AG04449 (cell line): ENCODE measurements at places on chromosomes 16 and 17.

GRCh38 chr16:85357924-85358505, 245.7 kb upstream of the CIBAR2 start:
- no peak for DNase-seq

DNA sequence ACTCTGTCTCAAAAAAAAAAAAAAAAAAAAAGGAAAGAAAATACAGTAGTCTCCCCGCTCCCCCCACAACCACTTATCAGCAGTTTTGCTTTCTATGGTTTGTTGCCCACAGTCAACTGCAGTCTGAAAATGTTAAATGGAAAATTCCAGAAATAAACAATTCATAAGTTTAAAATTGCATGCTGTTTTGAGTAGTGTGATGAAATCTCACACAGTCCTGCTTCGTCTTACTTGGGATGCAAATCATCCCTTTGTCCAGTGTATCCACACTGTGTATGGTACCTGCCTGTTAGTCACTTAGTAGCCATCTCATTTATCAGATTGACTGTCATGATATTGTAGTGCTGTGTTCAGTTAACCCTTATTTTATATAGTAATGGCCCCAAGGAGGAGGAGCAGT, 41.5 kb downstream of the NF1 start:
- DNase-seq, result no peak

DNA sequence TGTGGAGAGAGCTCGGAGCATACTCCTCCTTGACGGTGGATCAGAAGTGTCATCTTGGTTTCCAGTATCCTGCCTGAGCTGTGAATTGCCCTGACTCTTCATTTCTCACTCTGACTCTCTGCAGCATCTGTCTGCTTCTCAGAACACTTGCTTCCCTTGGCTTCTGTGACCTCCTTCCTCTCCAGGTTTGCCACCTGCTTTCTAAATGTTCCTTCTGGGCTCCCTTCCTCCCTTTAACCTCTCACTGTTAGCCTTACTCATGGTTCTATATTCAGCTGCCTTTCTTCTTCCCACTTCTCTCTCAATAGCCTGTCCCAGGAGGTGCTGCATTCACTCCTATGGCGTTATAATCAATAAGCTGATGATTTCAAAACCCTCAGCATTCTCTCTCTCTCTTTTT, 11.2 kb upstream of the PRKAR1A start:
- DNase-seq, result no peak

DNA sequence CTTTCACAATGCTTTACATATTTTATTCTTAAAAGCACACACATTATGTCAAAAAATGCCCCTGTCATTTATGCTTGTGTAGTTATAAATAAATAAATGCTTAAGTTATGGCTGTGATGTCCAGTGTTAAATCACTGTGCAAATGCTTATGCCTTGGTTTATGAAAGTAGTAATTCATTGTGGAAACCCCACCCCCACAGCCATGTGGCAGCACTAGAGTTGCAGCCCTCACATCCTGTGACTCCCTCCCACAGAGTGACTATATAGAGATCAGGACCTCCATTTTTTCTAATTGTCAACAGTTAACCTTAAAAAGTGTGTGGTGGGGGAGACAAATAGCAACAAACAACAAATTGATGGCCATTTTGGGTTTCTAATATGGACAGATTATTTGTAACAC, 2.4 kb downstream of the SKAP1 start:
- no peak for DNase-seq

DNA sequence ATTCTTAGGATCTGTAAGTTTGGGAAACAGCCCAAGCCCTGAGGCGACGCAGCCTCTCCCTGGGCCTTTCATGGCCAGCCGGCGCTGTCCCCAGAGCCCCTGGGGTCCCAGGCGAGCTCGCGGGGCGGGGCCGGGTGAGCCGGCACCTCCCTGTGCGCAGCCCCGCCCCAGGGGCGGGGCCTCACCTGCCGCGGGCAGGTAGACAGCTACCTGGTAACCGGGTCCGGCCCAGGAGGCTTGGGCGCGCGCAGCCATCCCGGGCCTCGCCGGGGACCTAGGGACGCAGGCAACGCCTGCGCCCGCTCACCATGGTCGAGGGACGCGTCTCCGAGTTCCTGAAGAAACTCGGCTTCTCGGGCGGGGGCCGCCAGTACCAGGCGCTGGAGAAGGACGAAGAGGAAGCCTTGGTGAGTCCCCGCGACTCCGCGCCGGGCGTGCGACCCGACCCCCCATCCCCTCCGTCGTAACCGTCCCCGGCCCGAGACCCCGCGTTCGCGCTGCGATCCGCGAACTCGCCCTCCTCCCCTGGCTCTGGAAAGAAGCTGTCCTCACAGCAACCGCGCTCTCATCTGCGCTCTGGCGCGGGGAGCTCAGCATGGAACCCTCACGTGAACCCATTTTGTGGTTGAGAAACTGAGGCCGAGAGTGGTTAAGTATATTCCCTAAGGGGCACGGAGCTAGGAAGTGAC, at the start of gene ATP2C2:
Gene ATP2C2, plus strand, starts transcription at position 231 of the 689 bp plus-strand sequence. Its CDS starts 78 bp downstream, at position 309.
- no peak for DNase-seq

DNA sequence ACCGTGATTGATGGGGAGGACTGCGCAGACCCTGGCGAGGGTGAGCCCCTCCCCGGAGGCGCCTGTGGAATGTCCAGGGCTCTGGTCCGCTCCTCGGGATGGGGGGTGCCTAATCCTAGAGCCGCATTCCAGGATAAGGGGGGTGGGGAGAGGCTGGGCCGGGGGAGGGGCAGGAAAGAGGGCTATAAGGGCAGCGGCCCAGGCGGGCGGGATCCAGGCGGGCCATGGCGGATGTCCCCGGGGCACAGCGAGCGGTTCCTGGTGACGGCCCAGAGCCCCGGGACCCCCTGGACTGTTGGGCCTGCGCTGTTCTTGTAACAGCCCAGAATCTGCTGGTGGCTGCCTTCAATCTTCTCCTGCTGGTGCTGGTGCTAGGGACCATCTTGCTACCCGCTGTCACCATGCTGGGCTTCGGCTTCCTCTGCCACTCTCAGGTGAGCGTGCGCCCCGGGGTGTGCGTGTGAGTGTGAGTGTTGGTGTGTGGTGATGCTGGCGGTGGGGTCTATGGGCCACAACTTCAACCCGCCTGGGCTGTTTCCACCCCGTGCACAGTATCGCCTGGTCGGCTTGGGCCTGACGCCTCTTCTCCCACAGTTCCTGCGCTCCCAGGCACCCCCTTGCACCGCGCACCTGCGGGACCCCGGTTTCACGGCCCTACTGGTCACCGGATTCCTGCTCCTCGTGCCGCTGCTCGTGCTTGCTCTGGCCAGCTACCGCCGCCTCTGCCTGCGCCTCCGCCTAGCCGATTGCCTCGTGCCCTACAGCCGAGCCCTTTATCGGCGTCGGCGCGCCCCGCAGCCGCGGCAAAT, at the start of gene TMEM88:
Gene TMEM88, plus strand, starts transcription at position 216 of the 809 bp plus-strand sequence. Its CDS starts 9 bp downstream, at position 225.
- DNase-seq, result no peak

DNA sequence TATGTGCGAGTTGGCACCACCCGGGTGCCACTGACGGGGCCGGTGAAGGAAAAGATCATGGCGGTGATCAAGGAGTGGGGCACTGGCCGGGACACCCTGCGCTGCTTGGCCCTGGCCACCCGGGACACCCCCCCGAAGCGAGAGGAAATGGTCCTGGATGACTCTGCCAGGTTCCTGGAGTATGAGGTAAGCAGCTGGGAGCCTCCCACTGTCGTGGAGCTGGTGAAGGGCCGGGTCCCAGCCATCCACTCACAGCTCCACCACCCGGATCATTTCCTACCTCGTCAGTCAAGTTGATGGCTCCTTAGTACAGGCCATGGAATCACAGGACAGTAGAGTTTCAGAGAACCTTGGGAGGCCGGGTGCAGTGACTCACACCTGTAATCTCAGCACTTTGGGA, 20.0 kb downstream of the ATP2A1 start:
- DNase-seq, result no peak

DNA sequence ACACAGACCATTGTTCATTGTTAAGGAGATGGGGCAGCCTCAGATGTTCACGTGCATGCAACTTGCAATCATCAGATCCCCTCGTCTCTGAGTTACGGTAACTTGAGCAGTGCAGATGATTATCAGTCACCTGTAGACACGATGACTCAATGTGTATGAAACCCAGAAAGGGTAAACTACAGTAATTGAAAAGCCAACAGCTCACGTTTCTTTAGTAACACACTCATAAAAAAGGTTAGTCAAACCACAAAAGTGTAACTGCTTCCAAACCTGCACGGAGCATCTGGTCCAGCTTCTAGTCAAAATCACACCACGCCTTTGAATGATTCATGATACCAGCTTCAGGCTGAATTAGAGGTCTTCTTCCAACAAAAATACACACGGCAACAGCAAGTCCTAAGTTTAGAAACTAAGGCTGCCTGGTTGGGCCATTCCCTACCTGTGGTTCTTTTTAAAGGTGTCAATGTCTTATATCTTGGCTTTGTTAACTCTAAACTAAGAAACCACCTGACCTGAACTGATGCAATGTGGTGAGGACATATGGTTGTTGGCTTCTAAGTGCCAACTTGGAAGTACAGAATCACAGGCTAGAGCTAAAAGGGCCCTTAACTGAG, 32.3 kb downstream of the GRB7 start:
- no peak for DNase-seq

DNA sequence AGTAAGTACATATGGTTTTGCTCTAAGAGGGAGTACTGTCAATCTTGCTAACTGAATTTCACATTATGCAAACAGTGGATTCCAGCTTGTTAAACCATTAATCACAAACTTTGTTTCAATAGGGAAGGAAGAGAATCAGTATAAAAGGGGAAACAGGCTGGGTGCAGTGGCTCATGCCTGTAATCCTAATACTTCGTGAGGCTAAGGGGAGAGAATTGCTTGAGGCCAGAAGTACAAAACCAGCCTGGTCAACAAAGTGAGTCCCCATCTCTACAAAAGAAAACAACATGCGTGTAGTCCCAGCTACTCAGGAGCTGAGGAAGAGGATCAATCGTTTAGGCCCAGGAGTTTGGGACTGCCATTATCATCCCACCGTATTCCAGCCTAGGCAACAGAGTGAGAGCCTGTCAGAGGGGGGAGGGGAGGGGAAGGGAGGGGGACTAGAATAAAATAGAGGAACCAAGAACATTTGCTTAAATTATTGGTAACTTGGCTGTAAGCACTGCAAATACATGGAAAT, 65.7 kb downstream of the FBXL20 start:
- no peak for DNase-seq

DNA sequence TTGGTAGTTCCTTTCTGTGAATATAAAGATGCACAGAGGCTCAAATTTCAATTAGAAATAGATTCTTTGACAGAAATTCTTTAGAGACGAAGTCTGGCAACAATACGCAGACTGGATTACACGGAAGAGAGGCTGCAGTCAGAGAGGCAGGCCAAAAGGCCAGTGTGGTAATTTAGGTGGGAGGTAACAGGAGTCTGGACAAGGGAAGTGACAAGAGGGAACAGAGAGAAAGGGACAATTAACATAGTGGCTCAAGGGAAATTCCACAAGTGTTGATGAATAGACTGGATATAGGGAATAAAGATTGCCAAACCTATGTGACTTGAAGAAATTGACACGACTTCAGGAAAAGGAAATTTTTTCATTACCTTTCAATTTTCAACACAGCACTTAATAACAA, 54.6 kb downstream of the STX8 start:
- no peak for DNase-seq

DNA sequence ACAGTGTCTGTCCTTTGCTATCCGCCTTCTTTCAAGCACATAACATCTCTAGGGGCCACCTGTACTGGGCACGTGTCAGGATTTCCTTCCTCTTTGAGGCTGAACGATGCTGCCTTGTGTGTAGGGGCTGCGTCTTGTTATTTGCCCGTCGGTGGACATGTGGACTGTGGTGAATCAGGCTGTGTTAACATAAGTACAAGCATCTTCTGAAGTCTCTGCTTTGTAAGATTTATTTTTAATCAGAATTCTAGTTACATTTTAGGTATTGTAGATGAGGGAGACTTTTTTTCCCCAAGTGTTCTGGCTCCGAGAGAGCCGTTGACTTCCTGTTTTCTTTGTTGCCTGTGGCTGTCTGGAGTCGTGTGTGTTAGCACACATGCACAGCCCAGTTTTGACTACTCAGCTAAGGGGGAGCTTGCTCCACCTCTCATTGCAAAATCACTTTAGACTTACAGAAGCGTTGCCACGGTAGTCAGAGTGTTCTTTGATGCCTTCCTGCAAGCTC, 26.1 kb downstream of the SPG7 start:
- DNase-seq, result no peak

- no peak for DNase-seq
These were observed 26.7 kb upstream of the ITGB4 start for GRCh38 chr17:75694536-75694935.

- DNase-seq, result no peak
These were observed 520.4 kb downstream of the WWOX start for GRCh38 chr16:78619811-78620210.

- DNase-seq, result no peak
These were observed 7.5 kb downstream of the NPTX1 start for GRCh38 chr17:80468781-80469493.

DNA sequence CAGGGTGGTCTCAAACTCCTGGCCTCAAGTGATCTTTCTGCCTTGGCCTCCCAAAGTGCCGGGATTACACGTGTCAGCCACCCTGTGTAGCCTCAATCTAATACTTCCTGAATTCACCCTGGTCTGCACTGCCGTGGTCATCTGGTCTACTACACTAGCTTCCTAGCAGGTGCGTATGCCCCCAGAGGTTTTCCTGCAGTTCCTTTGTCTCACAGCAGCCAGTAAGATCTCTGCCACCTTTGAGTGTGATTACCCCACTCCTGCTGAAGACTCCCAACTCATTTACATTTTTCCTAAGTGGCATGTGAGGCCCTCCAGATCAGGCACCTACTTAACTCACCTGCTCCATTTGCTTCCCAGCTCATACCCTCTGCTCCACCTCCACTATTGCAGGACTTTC, 5.1 kb upstream of the DDX19A start:
- no peak for DNase-seq

DNA sequence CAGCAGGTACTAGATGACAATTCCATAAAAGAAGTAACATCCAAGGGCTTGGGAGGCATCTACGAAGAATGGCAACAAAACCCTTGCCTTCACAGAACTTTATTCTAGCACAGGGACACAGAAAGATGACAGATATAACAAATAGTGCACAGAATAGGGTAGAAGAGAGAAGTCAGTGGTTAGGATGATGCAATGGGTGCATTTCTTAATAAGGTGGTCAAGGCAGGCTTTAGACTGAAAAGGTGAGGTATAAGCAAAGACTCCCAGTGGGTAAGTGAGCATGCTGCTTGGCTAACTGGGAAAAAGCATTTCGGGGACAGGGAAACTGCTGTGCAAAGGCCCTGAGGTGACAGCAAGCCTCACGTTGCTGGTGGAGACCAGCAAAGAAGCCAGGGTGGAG, 175.9 kb downstream of the XYLT1 start:
- no peak for DNase-seq

GRCh38 chr16:75181630-75182029, 25.3 kb downstream of the CTRB2 start:
- no peak for DNase-seq

GRCh38 chr17:31488982-31489294, 97.5 kb downstream of the RAB11FIP4 start:
- DNase-seq, result no peak

- no peak for DNase-seq
These were observed 985 bp upstream of the TMEM107 start for GRCh38 chr17:8176998-8177731.
